ENCODE measurements at places on chromosomes 5 and 9.

GRCh38 chr5:180197016-180197702 lies 11.9 kb downstream of the RASGEF1C start:
- DNase-seq = no peak

DNA sequence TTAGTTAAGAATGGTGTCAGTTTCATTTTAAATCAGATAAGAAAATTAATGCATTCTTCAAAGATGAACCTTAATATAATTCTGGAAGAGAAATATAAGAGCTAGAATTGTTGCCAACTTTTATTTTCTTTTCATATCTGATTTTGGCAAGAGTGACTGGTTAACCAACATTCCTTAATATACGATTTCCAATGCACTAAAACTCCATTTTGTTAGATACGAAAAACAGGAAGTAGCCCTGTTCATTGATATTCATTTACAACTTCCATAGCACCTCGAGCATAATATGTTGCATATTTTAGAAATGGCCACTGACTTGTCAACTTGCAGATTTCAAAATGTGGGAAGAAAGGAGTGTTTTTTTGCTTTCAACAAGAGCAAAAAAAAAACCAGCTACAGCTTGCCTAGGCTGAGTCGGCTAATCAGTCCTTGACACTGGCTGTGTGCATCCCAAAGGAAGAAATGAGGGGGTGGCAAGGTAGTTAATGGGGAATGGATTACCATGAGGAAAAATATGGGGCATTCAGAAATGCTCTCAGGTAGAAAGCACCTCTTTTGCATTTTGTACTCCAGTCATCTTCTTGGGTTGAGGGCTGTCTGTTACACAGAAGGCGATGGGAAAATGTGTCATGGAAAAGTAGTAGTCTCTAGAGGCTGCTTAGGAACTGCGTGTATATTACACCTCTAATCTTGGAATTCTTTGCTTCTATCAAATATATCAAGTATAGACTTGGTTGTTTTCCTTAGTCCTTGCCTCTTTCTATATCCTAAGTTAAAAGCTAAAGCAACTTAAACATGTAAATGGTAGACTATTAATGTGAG lies 3.9 kb downstream of the MAP3K1 start:
- DNase-seq = no peak

- no peak for DNase-seq
These were observed 11.9 kb downstream of the TNFAIP8 start for GRCh38 chr5:119367502-119368237.

DNA sequence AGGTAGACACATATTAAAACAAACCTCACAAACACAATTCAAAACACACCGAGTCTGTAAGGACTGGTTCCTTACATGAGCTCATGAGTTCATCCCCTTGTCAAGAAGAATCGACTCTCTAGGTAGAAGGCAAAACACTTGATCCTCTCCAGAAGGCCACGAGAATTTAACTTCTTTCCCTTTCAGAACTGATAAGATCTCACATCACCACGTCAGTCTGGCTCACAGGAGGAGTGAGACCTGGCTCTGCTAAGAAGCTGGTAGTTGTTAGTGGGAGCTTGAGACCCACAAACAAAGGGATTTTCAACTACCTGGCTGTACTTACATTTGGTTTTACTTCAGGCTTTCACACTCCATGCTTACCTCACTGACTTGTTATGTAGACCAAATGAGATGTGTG lies 459.2 kb downstream of the ARHGEF28 start:
- DNase-seq = no peak

- no peak for DNase-seq
These were observed 34.5 kb upstream of the MED10 start for GRCh38 chr5:6412811-6413210.

GRCh38 chr5:67405755-67406154 lies 209.2 kb upstream of the CD180 start:
- DNase-seq = no peak

GRCh38 chr5:15959370-15960164 lies 220.0 kb downstream of the MARCHF11 start:
- no peak for DNase-seq

DNA sequence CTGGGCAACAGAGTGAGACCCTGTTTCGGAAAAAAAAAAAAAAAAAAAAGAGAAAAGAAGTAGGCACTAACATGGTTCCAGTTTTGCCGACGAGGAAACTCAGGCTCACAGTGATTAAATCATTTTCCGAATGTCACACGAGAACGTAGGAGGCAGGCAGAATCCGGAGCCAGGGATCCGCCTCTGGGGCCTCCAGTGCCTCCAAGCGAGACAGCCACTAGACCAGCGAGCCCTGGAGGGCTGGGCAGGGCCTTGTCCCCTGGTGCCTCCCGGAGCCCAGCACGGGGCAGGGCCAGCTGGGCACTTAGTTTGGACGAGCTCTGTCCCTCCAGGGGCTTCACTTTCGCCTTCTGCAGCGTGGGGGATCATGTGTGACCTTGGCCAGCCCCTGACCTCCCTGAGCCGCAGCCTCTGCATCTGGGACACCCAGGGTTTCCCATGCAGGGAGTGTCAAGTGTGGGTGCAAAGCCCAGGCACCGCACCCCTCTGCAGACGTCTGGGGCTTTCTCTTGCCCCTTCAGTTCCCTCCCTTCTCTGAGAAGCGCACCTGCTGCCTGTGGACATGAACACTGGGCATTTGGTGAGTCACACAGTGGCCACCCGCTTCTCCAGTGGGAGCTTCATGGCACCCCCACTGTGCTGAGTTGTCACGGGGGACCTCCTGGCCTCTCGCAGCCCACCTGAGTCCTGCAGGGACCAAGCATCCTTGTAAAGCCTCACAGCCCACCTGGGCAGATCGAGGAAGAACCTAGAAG lies 80.3 kb downstream of the RXRA start:
- DNase-seq = no peak
